Caco-2 (cell line): ENCODE measurements at places on chromosomes 6 and 20.
A peak's percentile ranks its signal among the peaks of the same experiment; 100 is the strongest.

GRCh38 chr6:44671333-44671732 lies 283.8 kb downstream of the CDC5L start:
- no peak for DNase-seq

DNA sequence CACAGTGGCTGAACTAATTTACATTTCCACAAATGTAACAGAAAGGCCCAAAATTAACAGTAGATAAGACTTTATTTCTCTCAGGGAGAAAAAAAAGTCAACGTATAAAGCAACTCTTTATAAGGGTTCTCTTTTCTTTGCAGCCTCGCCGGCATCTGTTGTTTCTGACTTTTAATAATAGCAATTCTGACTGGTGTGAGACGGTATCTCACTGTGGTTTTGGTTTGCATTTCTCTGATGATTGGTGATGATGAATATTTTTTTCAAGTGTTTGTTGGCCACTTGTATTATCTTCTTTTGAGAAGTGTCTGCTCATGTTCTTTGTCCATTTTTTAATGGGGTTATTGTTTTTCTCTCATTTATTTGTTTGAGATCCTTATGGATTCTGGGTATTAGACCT lies 27.2 kb upstream of the FKBP1A start:
- DNase-seq = no peak

DNA sequence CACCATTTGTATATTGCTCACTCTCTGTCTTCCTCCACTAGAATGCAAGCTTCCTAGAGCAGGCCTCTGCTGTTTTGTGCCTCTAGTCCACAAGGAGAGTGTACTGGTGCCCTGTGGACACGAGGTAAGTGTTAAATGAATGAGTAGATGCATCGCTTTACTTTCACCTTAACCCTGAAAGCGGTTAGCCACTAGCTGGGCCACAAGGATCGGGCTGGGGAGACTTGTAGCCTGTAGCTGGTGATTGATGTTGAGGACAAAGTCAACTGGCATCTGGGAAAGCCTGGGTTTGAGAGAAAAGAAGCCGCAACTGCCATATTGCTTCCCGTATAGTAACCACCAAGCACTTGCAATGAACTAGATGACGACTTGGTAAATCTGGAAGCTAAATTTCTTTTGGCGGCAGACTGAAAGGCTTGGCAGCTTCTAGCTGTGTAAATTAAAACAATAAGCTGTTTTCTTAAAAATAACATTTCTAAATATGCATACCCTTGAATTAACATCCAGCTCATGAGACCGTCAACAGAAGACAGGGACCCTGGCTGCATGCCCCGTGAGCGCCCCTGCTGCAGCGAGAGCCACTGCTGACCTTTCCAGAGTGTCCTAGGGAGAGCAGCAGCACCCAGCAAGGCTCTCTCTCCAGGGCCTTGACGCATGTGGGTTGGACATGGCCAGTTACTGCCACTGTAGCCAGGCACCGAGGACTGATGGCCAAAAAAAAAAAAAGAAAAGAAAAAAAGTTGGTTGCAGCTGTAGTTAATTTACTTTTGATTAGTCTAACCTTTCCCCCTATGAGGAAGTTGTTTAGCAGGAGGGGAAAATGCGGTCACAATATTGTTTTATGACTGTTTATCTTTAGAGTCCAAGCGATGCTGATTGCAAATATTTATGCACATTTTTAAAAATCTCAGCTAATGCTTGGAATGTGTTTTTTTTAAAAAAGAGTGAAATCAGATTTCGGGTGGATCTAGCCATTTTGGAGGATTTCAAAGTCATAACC lies 315.1 kb downstream of the TFAP2C start:
- DNase-seq = no peak

DNA sequence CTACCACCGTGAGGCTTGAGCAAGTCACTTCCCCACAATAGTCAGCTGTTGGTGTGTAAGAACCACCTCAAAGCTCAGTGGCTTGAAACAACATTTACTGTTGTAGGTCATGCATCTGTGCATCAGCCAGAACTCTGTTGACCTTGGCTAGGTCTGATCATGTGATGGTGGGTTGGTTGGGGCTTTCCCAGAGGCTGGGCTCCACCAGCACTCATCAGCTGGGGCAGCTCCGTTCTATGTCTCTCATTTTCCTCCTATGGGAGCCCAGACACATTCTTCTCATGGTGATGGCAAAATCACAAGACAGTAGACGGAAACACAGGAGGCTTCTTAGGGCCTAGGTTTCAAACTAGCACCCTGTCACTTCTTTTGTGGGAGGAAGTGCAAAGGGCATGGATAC lies 42.8 kb upstream of the PSMF1 start:
- DNase-seq = no peak

DNA sequence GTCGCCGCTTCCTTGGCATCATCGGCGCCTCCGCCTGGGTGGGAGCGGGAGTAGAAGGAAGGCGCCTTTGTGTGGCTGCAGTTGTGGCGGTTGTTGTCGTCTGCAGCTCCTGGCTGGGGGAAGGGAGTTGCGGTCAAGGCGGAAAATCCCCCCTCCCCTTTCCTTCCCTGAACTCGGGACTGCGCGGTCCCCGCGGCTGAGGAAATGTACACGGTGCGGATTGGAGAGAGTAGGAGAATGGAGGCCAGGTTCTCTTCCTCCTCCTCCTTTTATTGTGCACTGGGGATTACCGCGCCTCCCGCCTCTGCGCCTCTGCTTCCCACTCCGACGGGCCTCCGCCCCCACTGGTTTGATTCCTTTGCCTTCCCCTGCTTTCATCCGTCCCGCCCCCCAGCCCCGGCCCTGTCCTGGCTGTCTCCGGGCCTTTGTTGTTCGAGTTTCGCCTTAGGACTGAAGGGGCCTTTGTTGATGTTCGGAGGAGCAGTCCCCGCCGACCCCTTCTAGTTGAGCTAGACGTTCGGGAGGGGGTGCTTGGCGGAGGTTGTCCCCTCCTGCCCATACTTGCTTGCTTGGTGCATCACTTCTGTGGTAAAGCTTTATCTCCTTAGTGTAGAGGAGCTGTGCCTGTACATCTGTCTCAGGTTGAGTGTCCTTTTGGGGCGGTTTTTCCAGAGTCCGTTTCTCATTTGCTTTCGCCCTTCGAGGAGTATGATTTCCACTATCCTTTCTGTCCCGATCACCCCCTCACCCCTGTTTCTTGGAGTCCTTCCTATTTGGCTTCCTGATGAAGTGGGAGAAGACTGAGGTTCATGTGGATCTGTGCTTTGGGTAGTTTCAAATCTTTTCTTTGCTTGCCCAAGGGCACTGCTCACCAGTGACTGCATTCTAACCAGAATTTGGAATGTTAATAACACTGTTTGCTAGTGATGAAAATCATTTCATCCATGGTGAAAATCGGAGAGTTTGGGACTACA lies 764 bp downstream of the ZNF292 start:
- DNase-seq = peak; percentile 55

- DNase-seq = no peak
These were observed 6.6 kb downstream of the BFSP1 start for GRCh38 chr20:17524560-17524959.

DNA sequence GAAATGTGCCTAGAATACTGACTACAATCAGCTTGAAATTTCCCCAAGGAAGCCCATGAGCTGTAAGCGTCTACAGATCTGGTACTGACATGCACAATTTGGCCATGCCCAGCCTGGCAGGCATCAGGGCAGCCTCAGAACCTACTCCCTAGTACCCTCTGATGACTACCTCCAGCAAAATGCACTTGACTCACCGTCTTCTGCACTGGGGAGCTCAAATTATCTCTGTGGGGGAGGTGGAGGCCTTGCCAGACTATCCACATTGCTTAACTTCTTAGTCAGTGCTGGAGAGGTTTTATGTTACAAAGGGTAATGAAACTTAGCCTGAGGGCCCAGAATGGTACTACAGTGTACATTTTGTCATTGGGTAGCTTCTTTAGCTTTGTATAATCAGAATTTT lies 126.0 kb upstream of the ADGRF1 start:
- peak; percentile 40 for DNase-seq

- DNase-seq = no peak
These were observed 6.9 kb upstream of the RSPO3 start for GRCh38 chr6:127111526-127111925.
